ENCODE measurements at places on chromosomes 4 and X. TPM values are rescaled to one million over a fixed set of nuclear protein-coding genes. Genes with fewer than 3 reads are reported as not detected.

TLL1 gene
- 4.8 TPM for total RNA-seq

GAB1 gene
- total RNA-seq: 62.3 TPM

DGKK gene
- total RNA-seq: not detected

PDLIM3 gene
- 16.5 TPM for total RNA-seq

TCEAL6 gene
- total RNA-seq: not detected

DMD gene
- total RNA-seq: 11.2 TPM

F8A2 gene
- not detected for total RNA-seq

NOX1 gene
- 109 TPM for total RNA-seq

FABP2 gene
- total RNA-seq: 12.1 TPM

NAA11 gene
- total RNA-seq: not detected

AKAP14 gene
- not detected for total RNA-seq

ZNF595 gene
- 10.0 TPM for total RNA-seq

ADH1B gene
- 447 TPM for total RNA-seq

HMGN5 gene
- 4.1 TPM for total RNA-seq

ENPP6 gene
- total RNA-seq: 0.35 TPM

RAB40AL gene
- total RNA-seq: 1.4 TPM

PTTG2 gene
- total RNA-seq: 0.77 TPM

BEND2 gene
- total RNA-seq: not detected

SCRG1 gene
- total RNA-seq: 3.4 TPM

HERC5 gene
- total RNA-seq: 1.8 TPM

FAM53A gene
- total RNA-seq: 0.65 TPM

GATB gene
- 17.2 TPM for total RNA-seq

MAGEA3 gene
- total RNA-seq: not detected

IDUA gene
- 33.4 TPM for total RNA-seq

ZFYVE28 gene
- 42.9 TPM for total RNA-seq

SH3BP2 gene
- 48.1 TPM for total RNA-seq

APOOL gene
- total RNA-seq: 24.0 TPM

SLC38A5 gene
- total RNA-seq: 7.3 TPM

NOA1 gene
- total RNA-seq: 21.4 TPM

SPIN2B gene
- total RNA-seq: 14.6 TPM

SLC9B1 gene
- not detected for total RNA-seq

TMPRSS11D gene
- total RNA-seq: not detected

BTK gene
- total RNA-seq: 1.8 TPM

UCP1 gene
- total RNA-seq: not detected

FGFBP1 gene
- total RNA-seq: 10.8 TPM

NLGN4X gene
- 0.93 TPM for total RNA-seq

SRPK3 gene
- 0.55 TPM for total RNA-seq

SHROOM3 gene
- 263 TPM for total RNA-seq

ADH1A gene
- total RNA-seq: 0.20 TPM

CT45A10 gene
- not detected for total RNA-seq

GPRASP2 gene
- total RNA-seq: 2.8 TPM

MUC7 gene
- not detected for total RNA-seq

MMRN1 gene
- 8.8 TPM for total RNA-seq

GABRG1 gene
- total RNA-seq: not detected

FGFR3 gene
- total RNA-seq: 25.5 TPM

ZNF732 gene
- not detected for total RNA-seq

ARHGAP36 gene
- total RNA-seq: 0.96 TPM

SH3TC1 gene
- total RNA-seq: 11.7 TPM

SH3RF1 gene
- 45.3 TPM for total RNA-seq

OTC gene
- 1.6 TPM for total RNA-seq
